ENCODE measurements at places on chromosomes 6 and 20.

GRCh38 chr6:71531006-71531405, 242.4 kb downstream of the OGFRL1 start:
- DNase-seq, result no peak

GRCh38 chr6:118296129-118296901, 251.8 kb upstream of the PLN start:
- no peak for DNase-seq

DNA sequence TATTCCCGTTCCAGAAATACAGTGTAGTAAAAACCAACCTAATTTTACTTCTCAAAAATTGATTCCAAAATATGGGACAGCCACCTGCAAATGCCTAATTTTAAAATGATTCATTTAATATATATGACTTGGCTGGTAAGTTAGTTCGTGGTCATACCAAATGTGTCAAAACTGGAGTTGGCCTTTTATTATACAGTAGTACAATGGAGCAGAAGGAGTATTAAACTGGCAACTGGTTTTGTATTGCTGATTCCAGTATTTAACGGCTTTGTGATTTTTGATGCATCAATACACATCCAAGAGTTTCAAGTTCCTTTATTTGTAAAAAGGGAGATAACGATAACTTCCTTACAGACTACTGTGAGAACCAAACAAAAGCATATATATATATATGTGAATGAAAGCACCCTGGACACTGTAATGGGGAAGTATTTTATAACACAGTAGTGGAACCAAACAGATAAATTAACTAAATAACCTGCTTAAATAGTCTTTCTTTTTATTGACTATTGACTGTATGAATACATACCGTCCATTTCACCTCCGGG, 24.8 kb downstream of the SAMHD1 start:
- no peak for DNase-seq

DNA sequence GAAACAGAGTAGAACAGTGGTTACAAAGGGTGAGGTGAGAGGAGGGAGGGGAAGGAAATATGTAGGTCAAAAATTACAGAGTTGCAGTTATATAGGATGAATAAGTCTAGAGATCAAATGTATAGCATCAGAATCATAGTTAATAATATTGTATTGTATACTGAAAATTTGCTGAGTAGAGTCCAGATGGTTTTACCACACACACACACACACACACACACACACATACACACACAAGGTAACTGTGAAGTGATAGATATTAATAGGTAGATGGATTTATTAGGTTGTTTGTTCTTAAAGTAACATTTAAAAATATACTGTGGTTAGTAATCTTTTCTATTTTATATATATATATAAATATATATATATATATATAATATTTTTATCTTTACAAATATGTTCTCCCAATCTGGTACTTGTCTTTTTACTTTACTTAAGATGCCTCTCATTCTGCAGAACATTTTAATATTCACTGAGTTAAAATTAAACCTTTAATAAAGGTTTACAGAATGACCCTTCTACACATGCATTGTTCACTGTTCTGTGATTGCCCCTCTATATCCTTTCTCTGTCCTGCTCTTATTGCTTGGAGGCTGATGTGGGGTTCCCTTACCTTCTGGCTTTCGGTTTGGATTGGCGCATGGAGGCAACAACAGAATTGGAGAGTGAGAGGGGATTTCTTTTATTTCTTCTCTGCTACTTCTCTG, 408 bp downstream of the PTCHD4 start:
- no peak for DNase-seq

DNA sequence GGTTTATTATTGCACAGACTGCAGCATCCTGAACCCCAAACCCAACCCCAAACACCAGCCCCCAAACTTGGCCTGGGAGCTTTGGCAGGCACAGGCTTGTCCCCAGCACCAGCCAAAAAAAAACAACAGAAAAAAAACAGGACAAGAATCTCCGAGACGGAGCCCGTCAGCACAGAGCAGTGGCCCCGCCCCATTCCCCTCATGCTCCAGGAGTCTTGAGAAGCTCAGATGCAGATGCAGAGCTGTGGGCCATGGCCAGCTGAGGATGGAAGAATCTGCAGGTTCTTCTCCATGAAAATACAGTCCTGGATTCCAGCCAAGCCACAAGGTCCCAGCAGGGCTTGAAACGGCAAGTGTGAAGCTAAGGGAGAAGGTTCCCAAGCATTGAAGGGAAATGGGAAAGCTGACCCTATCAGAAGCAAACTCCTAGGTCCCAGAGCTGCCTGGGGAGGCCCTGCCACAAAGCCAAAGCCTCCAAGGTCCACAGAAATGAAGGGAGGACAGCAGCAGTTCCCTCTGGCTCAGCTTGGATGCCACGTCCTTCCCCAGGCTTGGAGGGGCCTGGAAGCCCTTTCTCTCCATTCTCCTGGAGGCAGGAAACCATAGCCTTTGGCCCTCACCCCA, 75.2 kb downstream of the JPH2 start:
- no peak for DNase-seq

DNA sequence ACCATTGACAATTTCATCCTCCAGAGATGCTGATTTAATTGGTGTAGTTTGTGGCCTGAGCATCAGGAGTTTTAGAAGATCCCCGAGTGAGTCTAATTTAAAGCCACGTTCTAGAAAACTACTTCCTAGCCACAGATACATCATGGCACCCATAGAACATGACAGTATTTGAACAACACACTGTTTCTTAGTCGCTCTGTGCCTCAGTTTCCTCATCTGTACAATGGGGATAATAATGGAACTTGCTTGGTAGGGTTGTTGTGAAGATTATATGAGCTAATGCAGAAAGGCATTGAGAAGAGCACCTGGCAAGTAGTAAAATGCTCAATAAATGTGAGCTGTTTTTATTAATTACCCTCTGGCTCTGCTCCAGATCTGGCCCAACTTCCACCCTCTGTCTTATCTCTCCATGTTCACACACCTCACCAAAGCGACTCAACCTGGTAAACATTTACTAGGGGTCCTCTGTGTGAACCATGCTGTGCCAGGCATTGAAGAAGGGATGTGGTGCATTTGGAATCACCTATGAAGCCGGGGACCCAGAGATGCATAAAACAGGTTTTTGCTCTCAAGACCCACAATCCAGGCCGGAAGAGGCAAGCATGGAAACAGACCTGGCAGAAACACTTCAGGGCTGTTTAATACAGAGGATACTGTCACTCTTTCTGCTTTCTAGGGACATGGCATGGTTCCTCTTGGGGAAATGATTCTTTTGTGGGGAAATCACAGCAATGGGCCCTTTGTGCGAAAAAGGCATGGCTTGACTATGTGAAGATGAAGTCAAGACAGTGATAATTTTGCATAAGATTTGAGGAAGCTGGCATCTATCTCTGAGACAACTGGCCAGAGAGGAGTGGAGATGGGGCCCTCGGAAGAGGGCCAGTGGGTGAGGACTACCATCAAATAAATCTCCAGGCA, 16.2 kb upstream of the MRPS18A start:
- no peak for DNase-seq

- no peak for DNase-seq
These were observed 911.0 kb upstream of the CITED2 start for GRCh38 chr6:140285471-140285870.

- DNase-seq, result no peak
These were observed 299.3 kb downstream of the PKHD1 start for GRCh38 chr6:51788121-51788520.

DNA sequence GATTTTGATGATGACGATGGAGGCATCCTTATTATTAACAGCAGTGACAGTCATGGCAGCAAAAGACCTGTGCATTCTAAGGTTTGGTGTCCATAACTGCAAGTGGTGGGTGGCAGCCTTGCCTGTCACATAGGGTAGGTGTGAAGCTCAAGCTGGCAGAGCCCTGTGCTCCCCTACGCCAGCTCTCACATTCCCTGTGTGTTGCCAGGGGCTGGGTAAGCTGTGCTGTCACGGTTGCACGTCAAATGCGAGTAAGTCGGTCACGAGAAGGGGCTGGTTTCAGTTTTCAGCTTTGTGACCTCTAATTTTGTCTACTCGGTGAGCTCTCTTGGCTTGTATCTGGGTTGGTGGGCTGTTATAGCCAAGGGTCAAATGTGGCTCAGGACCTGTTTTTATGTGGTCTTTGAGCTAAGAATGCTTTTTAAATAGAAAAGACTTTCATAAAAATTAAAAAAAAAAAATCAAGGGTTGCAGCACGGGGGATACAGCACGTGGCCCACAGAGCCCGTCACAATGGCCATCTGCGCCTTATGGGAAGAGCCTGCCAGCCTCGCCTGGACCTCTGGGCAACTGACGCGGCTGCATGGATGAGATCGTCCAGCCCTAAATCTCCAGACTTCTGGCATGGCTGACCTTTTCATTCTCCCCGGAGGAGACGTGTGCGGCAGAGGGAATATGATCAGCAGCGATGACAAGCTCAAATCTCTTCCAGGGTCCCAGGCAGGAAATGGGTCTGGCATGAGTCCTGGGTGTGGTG, 148.5 kb downstream of the PHACTR3 start:
- no peak for DNase-seq

GRCh38 chr6:12815089-12815488, 98.5 kb downstream of the PHACTR1 start:
- no peak for DNase-seq
